Vagina (tissue), 2 donors: ENCODE measurements at places on chromosomes 6 and 20. TPM values are rescaled to one million over a fixed set of nuclear protein-coding genes. Genes with fewer than 3 reads are reported as not detected.

The DZANK1 gene
- 2.9 TPM for total RNA-seq

GRCh38 chr6:149400050-149400449 lies at the start of gene SUMO4:
SUMO4 (plus strand) TSS chr6:149400262; CDS start chr6:149400392, 130 bp downstream.
- DNase-seq = no peak

The LATS1 gene
- total RNA-seq = 28.0 TPM

GRCh38 chr20:33862709-33863403 lies 51.7 kb downstream of the CHMP4B start:
- DNase-seq = no peak

DNA sequence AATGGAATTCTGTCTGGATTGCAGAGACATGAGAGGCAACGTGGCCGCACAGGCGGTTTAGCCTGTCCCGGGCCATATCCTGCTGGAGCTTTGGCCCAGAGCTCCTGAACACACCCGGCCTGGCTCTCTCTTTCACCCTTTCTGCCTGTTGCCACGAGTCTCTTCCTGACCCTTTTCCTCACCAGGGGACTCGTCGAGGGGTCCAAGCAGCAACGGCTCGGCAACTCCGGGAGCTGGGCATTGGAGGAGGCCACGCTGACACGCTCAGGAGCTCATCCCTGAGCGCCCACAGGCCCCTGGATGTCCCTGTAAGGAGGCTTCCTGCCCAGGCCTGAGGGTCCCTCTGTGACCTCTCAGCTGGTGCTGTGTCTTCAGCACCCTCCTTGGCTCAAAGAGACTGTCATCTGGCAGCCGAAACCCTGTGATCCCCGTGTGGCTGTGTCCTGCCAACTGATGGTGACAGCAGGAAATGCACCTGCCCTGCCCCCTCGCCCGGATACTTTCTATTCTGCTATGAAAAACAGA lies 103.8 kb downstream of the RNASET2 start:
- no peak for DNase-seq

The OSBPL2 gene
- 51.3 TPM for total RNA-seq

- DNase-seq = no peak
Observed at GRCh38 chr6:163651915-163652668, 237.6 kb downstream of the QKI start.

DNA sequence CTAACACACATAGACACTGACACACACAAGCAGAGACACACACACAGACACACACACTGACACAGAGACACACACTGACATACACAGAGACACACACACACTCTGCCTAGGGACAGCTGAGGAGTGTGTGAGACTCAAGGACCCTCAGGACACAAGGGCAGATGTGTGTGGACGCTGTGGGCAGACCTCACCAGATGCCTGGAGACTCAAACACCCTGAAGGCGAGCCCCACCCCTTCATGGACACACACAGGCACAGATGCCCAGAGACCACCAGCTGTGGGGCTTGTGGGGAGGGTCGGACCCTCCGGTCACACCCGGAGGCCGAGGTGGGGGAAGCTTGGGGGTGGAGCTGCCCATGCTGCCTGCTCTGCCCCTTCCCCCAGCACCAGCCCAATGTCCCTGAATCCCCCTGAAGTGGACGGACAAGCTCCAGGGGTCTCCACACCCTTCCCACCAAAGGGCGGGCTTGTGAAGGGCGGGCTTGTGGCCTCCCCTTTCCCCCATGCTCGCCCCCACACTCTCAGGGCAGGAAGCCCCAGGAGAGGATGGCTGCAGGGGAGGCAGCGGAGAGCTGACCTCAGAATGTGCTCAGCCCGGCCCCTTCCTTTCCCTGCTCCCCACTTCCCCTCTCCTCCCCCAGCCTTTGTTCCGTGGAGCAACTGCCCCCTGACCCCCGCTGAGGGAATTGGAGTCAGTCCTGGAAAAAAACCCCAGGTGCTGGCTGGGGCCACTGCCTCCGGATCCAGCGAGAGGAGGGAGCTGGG lies 13.9 kb upstream of the ABHD16B start:
- DNase-seq = no peak

The BPIFA3 gene
- not detected for total RNA-seq

DNA sequence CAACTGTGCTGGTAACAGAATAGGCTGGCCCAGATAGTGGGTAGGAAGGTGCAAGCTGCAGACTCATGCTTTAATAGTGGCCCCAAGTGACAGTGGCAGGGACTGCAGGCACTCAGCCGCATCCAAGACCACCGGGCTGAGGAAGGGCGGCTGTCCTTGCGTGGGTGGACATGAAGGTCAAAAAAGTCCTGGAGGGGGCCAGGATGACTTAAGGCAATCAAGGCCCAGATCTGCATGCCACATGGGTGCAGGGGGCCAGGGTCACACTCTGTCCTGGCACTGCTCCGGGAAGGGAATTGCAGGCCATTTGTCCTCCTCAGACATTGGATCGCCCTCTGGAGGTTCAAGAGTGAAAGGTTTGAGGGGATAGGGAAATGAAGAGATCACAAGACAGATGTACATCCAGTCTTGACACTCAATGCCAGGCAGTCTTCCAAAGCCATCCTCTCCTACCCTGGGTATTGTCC lies 10.4 kb upstream of the VNN2 start:
- DNase-seq = no peak

The PRICKLE4 gene
- total RNA-seq = 10.1 TPM

DNA sequence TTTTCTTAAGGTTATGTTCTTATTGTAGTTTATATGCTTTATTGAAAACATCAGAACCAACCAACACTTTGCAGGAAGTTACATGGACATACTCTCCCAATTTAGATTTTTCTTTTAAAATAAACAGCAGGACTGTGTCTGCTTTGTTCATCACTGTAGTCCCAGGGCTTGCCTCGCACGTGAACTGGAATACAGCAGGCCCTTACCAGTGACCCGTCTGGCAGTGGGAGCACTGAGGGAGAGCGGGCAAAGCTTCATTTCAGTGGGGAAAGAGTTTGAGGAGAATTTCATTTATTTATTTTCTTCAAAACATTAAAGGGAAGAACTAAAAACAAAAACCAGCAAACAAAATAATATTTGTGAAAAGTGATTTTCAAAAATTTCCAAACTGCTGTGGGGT lies 230.8 kb downstream of the PAX1 start:
- no peak for DNase-seq

DNA sequence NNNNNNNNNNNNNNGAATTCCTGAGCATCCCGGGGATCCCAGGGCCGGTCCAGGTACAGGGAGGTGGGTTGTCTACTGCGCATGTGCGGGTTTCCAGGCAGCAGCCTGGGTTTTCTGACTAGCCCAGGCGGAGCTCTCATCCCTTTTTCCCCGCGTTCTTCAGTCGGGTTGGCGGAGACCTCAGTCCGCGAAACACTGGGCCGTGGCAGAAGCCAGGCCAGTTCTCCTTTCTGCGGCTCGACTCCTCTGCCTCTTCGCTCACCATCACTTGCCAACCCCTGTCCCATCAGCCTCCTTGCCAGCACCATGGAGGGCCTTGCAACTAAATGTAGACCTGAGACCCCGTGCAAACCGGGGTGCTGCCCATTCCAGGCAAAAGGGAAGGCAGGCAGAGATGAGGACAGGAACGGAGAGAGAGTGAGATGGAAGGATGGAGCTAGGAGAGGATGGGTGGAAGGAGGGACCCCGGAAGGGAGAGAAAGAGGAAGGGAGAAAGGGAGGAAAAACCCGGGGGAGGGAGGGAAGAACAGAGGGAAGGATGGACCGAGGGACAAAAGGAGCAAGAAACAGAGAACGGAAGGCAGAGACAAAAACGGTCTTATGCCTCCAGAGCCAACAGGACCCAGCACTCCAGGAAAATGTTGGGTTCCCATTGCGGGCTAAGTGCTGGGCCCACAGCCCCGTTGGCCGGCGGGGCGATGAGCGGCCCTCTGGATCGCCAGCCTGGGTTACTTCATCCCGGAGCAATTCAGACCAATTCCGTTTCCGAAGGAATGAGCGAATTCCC lies 445.4 kb upstream of the DEFB115 start:
- DNase-seq = no peak

GRCh38 chr6:119495230-119495683 lies 145.7 kb upstream of the MAN1A1 start:
- no peak for DNase-seq

DNA sequence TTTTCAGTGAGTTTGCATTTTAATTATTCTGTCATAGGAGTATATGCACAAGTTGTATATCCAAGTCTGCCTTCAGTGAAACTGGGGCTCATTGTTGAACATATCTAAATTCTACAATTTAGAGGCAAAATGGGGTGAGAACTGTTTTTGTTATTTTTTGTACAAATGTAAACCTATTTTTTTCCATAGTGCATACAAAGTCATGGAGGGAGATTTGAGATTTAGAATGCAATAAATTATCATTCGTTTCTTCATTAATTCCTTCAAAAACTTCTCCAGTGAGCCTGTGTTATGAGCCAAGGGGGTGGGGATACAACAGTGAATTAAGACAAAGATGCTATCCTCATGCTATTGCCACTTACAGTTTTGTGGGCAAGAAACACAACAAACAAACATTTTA lies 29.8 kb upstream of the RHAG start:
- no peak for DNase-seq

DNA sequence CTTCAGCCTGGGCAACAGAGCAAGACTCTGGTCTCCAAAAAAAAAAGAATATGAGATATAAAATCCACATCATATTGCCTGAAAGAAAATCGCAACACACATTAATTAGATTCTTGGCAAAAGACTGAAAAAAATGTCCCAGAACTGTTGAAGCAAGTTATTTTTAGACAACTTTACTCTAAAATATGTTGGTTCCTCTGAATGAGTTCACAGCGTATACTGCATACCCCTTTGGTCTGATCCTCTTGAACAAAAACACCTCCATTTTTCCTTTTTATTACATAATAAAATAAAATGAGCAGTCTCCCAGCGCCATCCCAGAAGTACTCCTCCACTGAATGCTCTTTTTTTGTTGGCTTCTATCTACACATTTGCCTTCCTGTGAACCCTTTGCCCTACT lies 126.0 kb upstream of the TMEM170B start:
- no peak for DNase-seq

- no peak for DNase-seq
Observed at GRCh38 chr6:50929323-50929722, 110.7 kb downstream of the TFAP2B start.

GRCh38 chr6:105645156-105645555 lies 242.3 kb upstream of the PREP start:
- no peak for DNase-seq

GRCh38 chr6:44266347-44266746 lies 996 bp upstream of the NFKBIE start:
- no peak for DNase-seq

DNA sequence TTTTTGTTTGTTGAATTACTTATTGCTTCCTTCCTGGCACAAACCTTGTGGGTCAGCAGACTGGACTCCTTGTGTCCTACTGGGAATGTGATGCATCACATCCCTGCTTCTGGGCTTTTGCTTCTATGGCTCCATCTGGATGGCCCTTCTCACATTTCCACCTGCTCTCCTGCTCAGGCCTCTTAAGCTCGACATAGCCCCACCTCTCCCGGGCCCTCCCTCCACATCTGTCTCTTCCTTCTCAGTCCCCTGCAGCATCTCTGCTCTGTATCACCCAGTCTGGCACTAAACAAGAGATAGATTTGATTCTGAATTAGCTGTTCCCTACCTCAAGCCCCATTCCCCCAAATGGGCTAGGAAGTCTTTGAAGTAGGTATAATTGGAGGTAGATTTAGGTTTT lies 356.8 kb downstream of the DHX35 start:
- DNase-seq = no peak

DNA sequence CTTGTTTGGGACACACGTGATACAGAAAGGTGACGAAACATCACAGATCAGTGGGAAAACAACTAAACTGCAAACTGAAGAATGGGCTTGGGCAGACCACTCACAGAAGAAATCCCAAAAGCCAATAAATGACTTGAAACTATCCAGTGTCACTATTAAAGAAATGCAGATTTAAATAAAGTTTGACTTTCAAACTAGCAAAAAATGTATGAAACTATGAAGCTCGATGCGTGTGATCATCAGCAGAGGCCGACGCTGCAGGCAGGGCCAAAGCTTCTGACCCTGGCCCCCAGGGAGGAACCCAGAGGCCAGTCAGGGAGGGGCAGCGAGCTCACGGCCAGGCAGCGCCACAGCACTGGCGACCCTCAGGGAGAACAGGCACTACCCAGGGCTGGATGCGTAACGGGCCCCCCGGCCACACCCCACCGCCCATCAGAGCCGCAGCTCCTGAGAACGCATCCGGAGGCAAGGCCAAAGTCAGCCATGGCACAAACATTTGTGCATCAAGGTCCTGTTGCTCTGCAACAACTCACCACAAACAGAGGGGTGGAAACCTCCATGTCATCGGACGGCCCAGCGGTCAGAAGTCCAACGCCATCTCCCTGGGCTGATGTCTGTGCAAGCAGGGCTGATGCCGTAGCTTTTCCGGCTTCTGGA lies 94.1 kb downstream of the YTHDF1 start:
- no peak for DNase-seq
